Dorsolateral prefrontal cortex (tissue), 122 donors: ENCODE measurements at places on chromosomes 5 and 9.

- no peak for DNase-seq
Observed at GRCh38 chr5:161134083-161134482, 282.1 kb upstream of the ATP10B start.

DNA sequence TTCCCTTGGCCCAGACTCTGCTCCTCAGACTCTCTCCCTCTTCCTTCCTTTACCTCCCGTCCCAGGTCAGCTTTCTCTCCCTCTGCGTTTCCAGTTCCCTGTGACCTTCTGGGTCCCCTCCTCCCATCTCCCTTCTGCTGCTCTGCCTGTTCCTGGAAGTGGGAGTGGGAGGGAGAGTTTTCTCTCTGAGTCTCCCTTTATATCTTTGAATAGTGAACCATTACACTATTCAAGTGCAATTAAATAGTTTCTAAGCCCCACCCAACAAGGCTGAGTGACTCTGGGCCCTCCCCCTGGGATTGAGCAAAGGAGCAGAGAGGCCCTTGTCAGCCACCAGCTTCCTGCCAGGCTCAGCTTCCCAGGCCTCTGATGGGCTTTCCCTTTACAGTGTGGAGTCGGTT is 34.8 kb downstream of the THBS4 start:
- no peak for DNase-seq

GRCh38 chr5:121378559-121379359 is 472.9 kb upstream of the FTMT start:
- DNase-seq: no peak

GRCh38 chr5:78534148-78534904 is 114.2 kb downstream of the LHFPL2 start:
- no peak for DNase-seq

DNA sequence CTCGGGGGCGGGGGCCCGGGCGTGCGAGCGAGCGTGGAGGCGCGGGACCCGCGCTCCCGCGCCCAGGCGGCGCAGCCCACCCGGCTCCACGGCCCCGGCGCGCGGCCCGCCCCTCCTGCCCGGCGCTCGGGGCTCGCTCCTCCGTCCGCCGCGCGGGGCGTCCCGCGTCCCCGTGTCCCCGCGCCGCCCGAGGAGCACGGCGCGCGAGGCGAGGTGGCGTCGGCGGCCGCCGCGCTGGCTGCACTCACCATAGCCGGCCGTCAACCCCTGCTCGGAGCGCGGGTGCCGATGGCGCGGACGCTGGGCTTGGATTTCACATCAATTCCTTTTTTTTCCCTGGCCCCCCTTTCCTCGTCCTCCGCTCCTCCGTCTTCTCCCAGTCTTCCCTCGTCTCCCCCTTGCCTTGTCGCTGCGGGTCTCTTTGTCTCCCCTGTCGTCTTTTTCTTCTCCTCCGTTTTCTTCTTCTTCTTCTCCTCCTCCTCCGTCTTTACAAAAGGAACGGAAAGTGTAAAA is 494 bp downstream of the PTCH1 start:
- no peak for DNase-seq

DNA sequence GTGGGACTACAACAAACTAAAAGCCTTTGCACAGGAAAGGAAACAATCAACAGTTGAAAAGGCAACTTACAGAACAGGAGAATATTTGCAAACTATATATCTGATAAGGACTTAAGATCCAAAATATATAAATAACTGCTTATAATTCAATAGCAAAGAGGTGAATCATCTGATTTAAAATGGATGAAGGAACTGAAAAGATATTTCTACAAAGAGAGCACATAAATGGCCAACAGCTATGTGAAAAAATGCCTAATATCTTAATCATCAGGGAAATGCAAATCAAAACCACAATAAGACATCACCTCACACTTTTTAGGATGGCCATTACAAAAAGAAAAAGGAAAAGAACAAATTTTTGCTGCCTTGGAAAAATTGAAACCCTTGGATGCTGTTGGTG is 100.4 kb downstream of the LURAP1L start:
- no peak for DNase-seq

GRCh38 chr5:6718161-6718681 is 5.0 kb downstream of the TENT4A start:
- DNase-seq: no peak

DNA sequence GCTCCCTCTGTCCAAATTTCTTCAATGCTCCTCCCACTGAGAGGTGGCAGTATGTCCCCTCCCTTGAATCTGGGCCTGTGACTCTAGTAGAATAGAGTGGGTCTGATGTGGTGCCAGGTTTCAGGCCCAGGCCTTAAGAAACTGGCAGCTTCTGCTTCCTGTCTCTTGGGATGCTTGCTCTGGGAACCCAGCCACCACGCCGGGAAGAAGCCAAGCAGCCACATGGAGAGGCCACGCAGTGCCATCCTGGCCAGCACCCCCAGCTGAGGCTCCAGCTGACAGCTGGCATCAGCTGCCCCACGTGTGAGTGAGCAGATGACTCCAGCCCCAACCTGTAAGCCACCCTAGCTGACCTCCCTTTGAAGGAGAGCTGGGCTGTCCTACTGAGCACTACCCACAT is 7.3 kb upstream of the TSPAN17 start:
- DNase-seq: peak; percentile 69
